ENCODE measurements at places on chromosomes 3 and 15. TPM values are rescaled to one million over a fixed set of nuclear protein-coding genes. Genes with fewer than 3 reads are reported as not detected.

MRAS gene
- 244 TPM for total RNA-seq

SERPINI2 gene
- total RNA-seq, result 1.9 TPM

BNC1 gene
- total RNA-seq, result 2.1 TPM

SLC12A8 gene
- 1.7 TPM for total RNA-seq

GOLGA8J gene
- total RNA-seq, result 0.32 TPM

ZNF660 gene
- 2.2 TPM for total RNA-seq

CATSPER2 gene
- total RNA-seq, result 1.2 TPM

COL8A1 gene
- 28.9 TPM for total RNA-seq

DUSP7 gene
- 27.2 TPM for total RNA-seq

DCBLD2 gene
- total RNA-seq, result 34.5 TPM

SNURF gene
- total RNA-seq, result 80.1 TPM

NEK4 gene
- 17.1 TPM for total RNA-seq

CCDC39 gene
- total RNA-seq, result not detected

DNA sequence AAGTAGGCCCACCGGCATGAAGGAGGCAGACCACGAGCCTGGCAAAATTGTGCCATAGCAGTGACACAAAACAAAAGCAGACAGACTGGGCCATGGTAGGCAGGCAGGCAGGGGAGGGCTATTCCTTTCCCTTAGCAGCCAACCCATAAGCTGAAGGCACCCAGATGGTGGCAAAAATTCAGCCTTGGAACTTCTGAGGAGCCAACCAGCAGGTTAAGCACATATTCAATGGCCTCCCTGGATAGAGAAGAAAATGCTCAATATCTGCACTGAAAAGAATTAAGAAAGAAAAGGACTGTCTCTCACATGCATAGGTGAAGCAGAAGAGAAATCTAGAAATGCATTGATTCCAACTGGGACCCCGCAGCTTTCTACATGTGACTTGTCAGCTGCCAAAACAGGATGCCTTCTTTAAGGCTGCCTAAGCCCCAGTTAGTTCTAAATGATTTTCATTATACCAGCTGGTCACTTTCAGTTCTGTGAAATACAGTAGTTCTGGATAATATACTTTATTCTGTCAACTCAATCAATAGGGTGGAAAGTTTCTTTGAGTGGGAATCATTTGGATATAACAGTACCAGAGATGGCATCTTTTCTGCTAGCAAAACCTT, 2.7 kb downstream of the PRICKLE2 start:
- DNase-seq, result no peak

- DNase-seq, result no peak
Measured at GRCh38 chr3:23845326-23846216, 39.8 kb downstream of the UBE2E1 start.

- peak; percentile 85 for DNase-seq
Measured at GRCh38 chr3:50121072-50122032, 32.6 kb downstream of the RBM5 start.

DNA sequence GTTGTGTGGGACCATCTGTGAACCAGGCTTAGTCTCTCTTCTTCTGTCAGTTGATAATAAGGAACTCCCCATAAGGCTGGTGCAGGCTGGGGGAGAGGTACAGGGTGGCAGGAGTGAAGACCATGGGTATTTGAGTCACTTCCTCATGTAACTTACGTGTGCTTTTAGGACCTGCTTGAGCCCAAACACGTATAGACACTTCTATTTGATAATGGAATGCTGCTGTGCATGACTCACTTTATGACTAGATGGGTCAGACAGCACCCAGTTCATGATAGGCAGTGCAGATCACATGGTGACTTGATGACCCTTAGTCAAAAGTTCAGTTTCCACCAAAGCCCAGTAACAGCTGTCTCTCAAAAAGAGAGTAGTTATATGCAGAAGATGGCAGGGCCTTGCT, 490.9 kb downstream of the ZBBX start:
- DNase-seq, result no peak

DNA sequence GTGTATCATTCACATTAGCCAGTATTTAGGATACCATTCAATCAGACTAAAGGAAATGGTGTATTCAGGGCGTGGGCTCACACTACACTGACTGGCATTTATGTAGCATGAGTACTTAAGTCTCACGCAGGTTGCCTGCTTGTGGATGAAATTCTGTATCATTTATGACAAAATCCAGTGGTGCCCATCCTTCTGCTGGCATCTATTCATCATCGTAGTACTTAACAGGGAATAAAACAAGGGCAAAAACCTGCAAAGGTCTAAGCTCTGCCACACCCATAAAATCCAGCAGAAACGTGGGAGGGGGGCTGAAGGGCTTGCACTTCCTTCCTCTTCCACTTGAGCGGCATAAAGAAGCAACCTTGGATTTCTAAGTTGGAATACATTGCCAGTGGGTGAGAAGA, 2.7 kb downstream of the GAP43 start:
- no peak for DNase-seq

- DNase-seq, result no peak
Measured at GRCh38 chr15:54707805-54708752, 488.7 kb downstream of the RSL24D1 start.

DNA sequence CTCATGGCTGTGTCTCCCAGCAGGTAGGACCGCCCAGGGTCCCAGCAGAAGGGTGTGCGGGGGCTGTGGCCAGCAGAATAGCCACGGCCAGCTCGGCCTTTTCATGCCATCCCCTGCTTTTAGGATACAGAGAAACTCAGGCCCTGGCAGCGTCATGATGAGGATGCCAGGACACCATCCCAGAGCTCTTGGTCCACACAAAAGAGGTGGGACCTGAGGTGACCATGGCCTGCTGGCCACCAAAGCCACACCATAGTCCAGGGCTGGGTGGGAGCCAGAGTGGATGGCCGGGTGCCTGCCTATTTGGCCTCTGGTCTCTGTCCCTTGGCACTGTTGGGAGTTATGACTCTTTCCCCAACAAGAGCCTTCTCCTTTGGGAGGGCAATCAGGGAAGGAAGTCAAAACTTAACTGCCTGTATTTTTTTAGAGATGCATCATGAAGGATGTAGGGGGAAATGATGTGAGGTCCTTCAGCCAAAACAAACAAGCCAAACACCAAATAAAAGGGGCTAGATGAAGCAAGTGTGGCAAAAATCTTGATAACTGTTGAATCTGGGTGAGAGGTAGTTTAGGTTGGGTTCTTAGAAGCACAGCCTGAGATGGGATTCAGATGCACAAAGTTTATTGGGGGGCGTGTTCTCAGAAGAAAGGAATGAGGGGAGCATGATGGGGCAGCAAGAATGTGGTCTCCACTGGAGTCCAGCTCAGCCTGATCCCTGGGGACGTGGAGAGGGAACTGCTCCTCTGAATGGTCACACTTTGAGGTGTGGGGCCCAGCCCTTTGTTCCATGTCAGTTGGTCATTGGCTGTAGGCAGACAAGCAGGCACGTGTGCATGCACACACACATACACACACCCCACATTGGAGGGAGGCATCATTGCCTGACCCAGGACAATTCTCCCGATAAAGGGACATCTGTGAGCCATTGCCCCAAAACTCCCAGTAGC, 33.2 kb downstream of the SMAD6 start:
- peak; percentile 81 for DNase-seq

GRCh38 chr15:40769274-40770146, at the start of gene C15orf62:
Gene C15orf62, plus strand, starts transcription at chr15:40769980. Its CDS starts 516 bp downstream, at chr15:40770496.
- peak; percentile 73 for DNase-seq

- no peak for DNase-seq
Measured at GRCh38 chr3:143445118-143445517, 325.5 kb downstream of the CHST2 start.

GRCh38 chr3:47491777-47492176, 16.0 kb upstream of the SCAP start:
- no peak for DNase-seq

GRCh38 chr3:127755305-127755681, 67.0 kb downstream of the MGLL start:
- DNase-seq, result no peak

GRCh38 chr3:23746441-23746840, 59.3 kb upstream of the UBE2E1 start:
- DNase-seq, result no peak

- DNase-seq, result no peak
Measured at GRCh38 chr3:166510382-166510781, 673.2 kb upstream of the BCHE start.

DNA sequence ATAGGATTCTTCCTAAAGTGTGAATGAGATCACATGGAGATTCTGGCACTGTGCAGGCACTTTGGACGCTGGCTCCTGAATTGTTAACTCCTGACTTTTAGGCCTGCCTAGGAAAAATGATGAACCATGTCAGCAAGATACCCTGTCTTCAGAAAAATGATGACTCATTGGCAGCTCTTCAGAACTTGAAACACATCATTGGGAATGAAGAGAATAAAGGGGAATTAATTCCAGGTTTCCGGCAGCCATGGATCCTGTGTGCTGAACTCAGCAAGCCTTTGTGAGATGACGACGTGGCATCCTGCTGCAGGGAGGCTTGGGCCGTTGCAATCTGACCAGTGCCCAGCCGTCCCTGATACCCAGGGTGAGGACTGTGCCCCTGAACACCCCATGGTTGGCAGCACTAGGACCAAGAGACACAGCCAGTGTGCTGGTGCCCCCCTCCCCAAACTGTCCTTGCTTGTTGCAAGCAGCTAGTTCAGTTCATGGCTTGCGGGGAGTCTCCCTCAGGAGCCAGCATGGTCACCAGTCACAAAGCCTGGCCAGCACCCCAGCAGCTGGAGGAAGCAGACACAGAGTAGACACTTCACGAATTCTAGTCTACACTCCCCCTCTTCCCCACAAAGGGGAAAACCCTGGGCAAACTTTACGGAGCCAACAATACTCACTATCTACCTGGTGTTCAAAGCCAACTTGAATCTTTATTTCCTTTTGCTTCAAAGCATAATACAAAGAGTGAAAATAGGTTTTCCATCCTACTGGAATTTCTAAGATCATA, 7.8 kb upstream of the LIPC start:
- DNase-seq, result no peak

DNA sequence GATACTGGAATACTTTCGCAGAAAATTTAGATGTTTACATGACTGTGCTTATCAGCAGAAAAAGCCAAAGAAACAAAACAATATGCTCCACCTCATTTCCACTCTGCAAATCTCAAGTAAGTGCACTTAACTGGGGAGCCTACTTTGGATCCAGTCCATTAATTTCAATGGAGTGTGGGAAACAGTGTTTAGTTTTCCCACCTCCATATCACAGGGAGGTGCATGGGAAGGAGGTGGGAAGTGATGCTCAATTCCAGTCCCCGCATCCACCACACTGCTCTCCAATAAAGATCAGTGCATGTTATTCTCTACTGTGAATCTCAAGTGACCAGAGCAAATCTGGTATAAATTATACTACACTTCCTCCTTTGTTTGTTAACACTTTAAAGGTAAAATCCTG, 2.9 kb downstream of the NEDD4 start:
- no peak for DNase-seq

- DNase-seq, result no peak
Measured at GRCh38 chr3:180875124-180875698, 37.3 kb upstream of the FXR1 start.

GRCh38 chr3:141051443-141052200, 475 bp downstream of the SPSB4 start:
- DNase-seq, result no peak

DNA sequence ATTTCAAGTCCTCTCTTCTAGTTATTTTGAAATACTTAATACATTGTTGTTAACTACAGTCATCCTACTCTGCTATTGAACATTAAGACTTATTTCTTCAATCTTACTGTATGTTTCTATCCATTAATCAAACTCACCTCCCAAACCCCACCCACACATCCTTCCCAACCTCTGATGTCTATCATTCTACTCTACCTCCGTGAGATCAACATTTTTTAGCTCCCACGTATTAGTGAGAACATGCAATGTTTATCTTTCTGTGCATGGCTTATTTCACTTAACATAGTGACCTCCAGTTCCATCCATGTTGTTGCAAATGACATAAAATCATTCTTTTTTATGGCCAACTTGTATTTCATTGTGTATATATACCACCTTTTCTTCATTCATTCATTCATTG, 236.6 kb upstream of the CTNNB1 start:
- no peak for DNase-seq

GRCh38 chr15:64809649-64810496, 15.6 kb downstream of the PIF1 start:
- peak; percentile 85 for DNase-seq
